ENCODE measurements at places on chromosomes 1 and 21.

- DNase-seq, result no peak
Measured at GRCh38 chr1:33273406-33273805, 17.1 kb downstream of the ZNF362 start.

GRCh38 chr1:22915816-22916470, 56.7 kb downstream of the LACTBL1 start:
- no peak for DNase-seq

DNA sequence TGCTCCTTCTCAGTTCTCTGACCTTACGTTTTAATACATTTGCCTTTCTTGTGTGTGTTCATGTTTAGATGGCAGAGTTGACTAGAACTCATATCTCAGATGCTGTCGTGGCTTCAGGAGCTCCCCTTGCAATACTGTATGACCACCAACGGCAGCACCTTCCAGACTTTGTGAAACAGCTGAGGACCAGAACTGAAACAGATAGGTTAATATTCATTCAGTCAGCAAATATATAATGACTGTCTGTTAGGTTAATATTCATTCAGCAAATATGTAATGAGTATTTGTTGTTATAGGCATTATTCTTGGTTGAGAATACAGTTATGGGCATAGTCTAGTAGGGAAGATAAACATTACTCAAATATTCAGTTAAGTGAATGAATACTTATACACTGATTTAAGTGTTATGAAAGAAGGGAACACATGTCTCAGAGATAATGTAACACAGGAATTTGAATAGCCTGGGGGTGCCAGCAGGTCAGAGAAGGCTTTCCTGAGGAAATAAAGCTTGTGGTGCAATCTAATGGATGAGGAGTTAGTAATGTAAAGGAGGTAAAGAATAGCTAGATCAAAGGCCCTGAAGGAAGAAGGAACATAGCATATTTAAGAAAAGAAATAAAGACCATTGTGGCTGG, 88.5 kb downstream of the CEP350 start:
- DNase-seq, result no peak

- DNase-seq, result no peak
Measured at GRCh38 chr1:5267603-5268235, 613.3 kb downstream of the AJAP1 start.

- DNase-seq, result no peak
Measured at GRCh38 chr1:111535256-111536191, 32.1 kb upstream of the ADORA3 start.

DNA sequence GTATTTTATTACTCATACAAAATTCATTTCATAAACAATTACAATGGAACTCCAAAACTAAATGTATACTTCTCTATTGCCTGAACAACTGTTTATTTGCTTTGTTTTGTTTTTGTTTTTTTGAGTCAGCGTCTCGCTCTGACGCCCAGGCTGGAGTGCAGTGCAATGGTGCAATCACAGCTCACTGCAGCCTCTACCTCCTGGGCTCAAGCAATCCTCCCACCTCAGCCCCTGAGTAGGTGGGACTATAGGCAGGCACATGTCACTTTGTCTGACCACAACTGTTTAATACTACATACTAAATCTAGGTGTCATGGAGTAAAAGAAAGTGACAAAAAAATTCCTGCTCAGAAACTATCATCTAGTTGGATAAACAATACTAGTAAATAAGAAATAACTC, 49.3 kb downstream of the RAB3GAP2 start:
- DNase-seq, result peak; percentile 17

DNA sequence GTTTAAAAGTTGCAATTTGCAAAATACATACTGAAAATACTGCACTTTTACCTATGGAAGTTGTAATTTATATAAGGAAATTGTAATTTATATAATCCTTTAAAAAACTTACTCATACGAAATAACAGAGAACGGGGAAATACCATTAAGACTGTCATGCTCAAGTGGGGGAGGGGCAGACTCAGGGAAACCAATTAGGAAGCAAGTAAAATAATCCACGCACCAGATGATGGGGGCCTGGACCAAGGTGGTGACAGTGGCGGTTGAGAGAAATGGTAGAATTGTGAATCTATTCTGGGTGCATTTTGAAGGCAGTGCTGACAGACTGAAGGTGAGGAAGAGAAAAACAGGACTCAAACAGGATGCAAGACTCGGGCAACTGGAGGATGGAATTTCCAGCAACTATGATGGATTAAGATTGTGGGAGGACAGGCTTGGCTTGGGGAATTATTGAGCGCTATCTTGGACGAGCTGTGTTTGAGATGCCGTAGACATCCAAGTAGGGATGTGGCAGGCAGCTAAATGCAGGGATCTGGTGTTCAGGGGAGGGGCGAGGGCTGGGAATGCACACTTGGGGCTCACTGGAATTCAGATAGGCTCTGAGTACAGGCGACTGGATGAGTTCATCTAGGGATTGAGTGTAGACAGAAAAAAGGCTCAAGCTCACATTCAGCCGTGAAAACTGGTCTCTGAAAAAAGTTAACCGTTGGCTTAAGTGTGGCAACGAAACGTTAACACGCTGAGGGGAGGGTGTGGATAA, 977 bp downstream of the LCA5L start:
- no peak for DNase-seq

GRCh38 chr1:184260382-184260781, 126.4 kb upstream of the C1orf21 start:
- no peak for DNase-seq

DNA sequence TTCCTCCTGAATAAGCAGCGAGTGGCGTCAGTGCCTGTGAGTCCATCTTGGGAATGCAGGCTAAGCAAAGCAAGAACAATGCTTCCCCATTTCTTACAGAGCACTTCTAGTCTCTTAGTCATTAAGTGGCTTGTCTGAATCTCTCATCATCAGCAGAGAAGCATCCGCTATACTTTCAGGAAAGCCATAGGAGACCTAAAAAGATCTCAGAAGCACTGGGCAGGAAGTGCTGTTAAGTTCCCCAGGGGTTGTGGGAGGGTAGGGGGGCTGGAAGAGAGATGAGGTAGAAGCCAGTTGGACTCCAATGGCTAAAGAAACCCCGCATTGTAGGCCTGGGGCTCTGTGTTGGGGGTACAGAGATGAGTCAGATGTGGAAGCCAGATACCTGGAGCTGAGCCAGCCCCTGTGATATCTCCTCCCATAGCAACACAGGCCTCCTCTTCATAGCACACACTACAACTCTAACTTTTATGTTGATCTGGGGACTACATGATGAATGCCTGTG, 44.9 kb downstream of the SYT6 start:
- DNase-seq, result no peak

DNA sequence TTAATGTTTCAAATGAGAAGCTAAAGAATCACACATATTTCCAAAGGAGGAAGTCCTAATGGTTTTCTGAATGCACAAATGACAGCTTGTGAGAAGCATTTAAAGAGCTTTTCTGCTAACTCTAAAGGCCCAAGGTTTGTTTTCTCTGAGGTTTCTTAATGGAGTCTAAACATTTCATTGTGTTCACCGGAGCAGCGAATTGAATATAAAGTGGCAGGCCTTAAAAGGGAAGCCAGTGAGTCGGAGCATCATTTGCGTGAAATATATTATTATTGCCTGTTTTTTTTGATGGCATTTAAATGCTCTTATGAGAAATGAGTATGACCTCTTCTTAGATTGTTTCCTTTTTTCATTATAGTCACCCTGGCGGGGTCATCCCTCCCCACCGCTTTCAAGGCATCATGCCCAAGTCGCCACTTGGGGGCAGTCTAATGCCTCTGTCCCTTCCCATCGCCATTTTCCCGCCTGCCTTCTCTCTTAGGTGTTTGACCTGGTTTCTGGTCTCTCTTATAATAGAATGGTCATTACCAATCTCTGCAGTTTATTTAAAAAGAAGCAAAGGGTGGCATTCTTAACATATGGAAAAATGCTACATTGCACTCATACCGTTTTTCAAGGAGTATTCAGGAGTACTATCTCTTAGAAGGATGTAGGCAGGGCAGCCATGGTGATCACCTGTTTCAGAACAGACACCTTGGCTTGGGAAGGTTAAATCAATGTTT, 25.3 kb upstream of the OVAAL start:
- peak; percentile 68 for DNase-seq

GRCh38 chr1:218642033-218642948, 297.2 kb downstream of the TGFB2 start:
- no peak for DNase-seq

GRCh38 chr1:168223681-168224540, 1.9 kb upstream of the SFT2D2 start:
- no peak for DNase-seq

DNA sequence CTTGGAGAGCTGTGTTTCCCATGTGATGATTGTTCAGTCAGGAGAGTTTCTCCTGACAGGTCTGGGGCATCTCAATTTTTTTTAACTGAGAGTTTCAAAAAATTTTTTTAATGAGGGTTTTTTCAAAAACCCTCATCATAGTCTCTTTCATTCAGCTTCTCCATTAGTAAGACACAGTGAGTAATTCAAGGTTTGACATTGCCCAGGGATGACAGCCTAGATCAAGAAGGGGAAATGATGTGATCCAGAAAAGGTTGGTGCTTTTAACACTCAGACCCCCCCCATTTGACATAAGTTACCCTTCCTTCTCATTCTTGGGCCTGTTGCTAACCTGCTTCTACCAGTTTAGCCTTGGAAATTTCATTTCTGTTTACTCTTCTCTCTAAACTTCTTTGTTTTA, 189.4 kb upstream of the HOOK1 start:
- no peak for DNase-seq

GRCh38 chr21:36946949-36947356, 19.5 kb downstream of the HLCS start:
- DNase-seq, result no peak

GRCh38 chr1:22320587-22321344, 130.9 kb upstream of the ZBTB40 start:
- no peak for DNase-seq

DNA sequence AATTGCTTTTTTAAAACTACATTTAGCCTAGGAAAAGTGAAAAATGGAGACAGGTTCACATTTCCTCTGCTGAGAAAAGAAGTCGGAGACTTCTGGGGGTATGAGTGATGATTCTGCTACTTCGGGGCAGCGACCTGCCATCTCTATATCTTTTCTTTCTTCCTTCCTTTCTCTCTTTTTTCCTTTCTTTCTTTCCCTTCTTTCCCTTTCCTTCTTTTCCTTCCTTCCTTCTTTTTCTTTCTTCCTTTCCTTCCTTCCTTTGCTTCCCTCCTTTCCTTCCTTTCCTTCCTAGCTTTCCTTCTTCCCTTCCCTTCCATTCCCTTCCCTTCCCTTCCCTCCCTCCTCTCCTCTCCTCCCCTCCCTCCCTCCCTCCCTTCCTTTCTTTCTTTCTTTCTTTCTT, 17.8 kb downstream of the TBX19 start:
- no peak for DNase-seq

- DNase-seq, result no peak
Measured at GRCh38 chr21:32597205-32597604, 11.9 kb upstream of the TCP10L start.

- no peak for DNase-seq
Measured at GRCh38 chr1:210310562-210311153, 18.0 kb upstream of the HHAT start.

GRCh38 chr1:24705260-24706073, 39.8 kb upstream of the CLIC4 start:
- peak; percentile 63 for DNase-seq

GRCh38 chr1:18940303-18941020, 16.0 kb downstream of the IFFO2 start:
- DNase-seq, result no peak

DNA sequence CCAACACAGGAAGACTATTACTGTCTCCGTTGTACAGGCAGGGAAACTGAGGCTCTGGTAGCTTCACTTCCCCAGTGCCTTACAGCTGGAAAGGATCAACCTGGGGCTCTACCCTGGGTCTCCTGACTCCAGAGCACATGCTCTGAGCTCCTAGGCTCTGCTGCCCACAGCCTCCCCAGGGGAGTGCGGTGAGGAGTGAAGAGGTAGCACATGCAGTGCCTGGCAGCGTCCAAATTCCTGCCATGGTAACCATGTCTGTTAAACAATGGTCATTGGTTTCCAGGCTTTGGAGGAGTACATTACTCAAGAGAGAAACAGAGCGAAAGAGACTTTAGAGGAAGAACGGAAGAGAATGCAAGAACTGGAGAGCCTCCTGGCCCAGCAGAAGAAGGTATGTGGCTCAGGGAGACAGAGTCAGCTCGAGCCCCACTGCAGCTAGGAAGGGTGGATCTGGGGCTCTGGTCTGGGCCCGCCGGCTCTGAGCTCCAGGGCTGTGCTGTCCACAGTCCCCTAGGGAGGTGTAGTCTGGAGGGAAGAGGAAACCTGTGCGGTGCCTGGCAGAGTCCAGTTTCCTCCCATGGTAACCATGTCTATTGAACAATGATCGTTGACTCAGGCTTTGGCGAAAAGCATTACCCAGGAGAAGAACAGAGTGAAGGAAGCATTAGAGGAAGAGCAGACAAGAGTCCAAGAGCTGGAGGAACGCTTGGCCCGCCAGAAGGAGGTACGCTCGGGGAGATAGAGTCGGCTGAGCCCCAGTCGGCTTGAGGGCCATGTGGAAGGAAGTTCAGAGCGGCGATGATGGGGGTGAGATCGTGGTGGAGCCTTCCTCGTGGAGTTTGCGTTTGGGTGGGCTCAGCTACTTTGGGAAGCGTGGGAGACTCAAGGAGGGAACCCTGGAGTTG, 64.6 kb upstream of the EFHD2 start:
- DNase-seq, result no peak

- no peak for DNase-seq
Measured at GRCh38 chr1:19596065-19596713, 47.9 kb upstream of the NBL1 start.

GRCh38 chr1:70331962-70332361, 22.6 kb downstream of the ANKRD13C start:
- DNase-seq, result no peak

- no peak for DNase-seq
Measured at GRCh38 chr1:210257698-210258529, 25.3 kb downstream of the SERTAD4 start.

DNA sequence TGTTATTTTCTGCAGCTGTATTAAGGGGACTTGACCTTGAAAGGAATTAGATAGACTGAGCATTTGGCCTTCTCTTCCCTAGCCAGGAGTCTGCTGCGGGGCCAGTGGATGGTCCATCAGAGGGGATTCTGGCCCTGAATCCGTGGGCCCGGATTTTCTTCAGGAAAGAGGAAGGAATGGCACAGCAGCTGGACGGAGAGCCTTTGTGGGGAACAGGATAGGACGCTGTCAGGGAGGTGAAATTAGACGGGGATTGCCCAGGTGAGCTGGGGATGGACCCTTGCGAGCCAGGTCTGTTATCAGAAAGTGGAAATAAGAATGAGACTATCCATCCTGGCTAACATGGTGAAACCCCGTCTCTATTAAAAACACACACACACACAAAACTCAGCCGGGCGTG, 1.7 kb upstream of the C2CD2 start:
- DNase-seq, result no peak

GRCh38 chr1:9419369-9420041, 119.8 kb upstream of the SLC25A33 start:
- no peak for DNase-seq

DNA sequence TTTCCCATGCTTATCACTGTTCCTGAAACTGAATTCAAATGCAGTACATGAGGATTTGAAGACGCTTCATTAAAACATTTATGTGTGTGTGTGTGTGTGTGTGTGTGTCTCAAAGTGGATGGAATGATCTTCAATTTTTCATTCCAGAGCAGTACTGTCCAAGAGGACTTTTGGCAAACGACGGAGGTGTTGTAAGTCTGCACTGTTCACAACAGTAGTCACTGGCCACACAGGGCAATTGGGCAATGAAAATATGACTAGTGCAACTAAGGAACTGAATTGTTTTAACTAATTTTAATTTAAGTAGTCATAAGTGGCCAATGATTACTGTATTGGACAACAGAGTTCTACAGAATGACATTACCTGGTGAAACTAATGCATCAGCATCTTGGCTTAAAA, 5.0 kb downstream of the TAF5L start:
- DNase-seq, result no peak

GRCh38 chr1:93061895-93062792, 16.9 kb upstream of the MTF2 start:
- DNase-seq, result peak; percentile 68
